ENCODE measurements at places on chromosomes 6 and 20.
A peak's percentile ranks its signal among the peaks of the same experiment; 100 is the strongest.

- no peak for DNase-seq
Observed at GRCh38 chr6:96301023-96301422, 220.6 kb upstream of the UFL1 start.

- DNase-seq = no peak
Observed at GRCh38 chr6:91678679-91679446, 1092.0 kb upstream of the MAP3K7 start.

GRCh38 chr20:15616626-15617025, 956.6 kb downstream of the KIF16B start:
- DNase-seq = no peak

DNA sequence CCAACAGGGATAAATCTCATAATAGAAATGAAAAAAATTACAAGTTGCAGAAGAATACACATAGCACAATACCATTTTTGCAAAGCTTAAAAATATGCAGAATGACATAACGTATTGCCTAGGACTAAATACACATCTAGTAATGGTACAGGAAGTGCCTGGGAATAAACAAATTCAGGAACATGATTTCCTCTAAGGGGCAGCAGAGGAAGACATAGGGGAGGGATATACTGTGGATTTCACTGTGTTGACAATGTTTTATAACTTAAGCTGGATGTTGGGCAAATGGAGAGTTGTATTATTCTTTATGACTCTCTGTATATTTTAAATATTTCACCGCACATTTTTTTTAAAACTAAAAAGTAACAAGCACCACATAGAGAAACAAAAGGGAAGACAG, 5.6 kb upstream of the GLO1 start:
- DNase-seq = no peak

- DNase-seq = no peak
Observed at GRCh38 chr6:123804787-123805540, 1.3 kb downstream of the NKAIN2 start.

DNA sequence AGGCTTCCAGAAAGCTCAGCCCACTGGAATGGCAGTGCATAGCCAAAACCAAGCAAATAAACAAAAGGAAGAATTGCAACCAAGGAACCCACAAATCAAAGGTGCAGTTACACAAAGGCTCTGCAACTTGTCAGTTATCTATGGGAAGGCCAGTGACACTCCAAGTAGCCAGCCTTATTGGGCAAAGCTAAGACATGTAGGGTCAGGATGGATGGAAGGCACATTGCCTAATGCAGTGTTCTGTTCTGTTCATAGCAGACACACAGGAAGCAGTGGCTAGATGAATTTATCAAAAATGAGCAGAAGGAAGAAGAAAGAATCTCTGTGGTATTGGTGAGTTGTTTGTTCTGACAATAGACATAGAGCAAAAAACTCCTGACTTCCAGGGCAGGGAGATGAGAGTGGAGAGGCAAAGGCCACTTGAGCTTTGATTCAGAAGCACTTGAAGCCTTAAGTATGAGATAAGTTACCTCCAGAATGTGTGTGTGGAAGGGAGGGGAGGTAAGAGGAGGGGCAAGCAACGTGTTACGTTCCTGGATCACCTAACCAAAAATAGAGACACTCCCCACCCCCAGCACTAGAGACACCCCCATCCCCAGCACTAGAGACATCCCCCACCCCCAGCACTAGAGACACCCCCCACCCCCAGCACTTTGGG, 57.9 kb upstream of the AKAP12 start:
- no peak for DNase-seq

GRCh38 chr20:61777773-61778494, 287.7 kb downstream of the TAF4 start:
- no peak for DNase-seq

DNA sequence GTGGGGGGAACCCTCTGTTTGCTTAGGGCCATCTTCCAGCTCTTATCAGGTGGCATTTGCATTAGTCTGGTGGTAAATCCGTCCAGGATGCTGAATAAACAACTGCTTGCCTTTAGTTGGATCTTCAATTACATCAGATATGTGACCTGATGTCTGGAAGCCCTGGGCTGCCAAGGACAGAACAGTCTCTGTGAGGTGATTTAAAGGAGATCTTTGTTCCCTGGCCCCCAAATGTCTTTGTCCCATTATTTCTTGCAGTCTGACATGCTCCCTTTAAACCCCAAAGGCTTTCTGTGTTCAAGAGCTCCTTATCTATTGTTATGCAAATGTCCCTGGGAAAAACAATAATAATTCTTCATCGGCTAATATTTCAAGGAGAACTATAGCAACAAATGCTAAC, 84.6 kb upstream of the SPTLC3 start:
- DNase-seq = no peak

DNA sequence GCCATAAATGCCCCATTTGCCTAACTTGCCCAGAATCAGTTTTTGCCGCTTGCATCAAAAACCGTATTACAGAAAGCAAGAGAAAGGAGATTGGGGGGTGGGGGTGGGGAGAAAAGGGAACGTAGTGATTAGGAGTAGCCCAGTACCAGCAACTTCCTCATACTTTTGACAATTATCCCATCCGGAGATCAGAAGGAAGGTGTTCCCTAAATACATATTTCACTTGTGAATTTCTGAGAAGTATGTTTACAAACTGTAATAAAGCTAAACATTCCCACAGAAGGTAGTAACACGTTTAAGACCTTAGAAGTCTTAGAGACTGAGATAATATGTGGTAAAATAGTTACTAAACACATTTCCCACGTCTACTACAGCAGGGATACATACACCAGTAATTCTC, 14.5 kb downstream of the PREP start:
- DNase-seq = no peak

- DNase-seq = peak; percentile 15
Observed at GRCh38 chr6:156107624-156108101, 652.0 kb upstream of the NOX3 start.

GRCh38 chr6:36691612-36692011, 6.0 kb upstream of the RAB44 start:
- DNase-seq = no peak

- no peak for DNase-seq
Observed at GRCh38 chr6:25137480-25137879, 141.7 kb upstream of the CARMIL1 start.

DNA sequence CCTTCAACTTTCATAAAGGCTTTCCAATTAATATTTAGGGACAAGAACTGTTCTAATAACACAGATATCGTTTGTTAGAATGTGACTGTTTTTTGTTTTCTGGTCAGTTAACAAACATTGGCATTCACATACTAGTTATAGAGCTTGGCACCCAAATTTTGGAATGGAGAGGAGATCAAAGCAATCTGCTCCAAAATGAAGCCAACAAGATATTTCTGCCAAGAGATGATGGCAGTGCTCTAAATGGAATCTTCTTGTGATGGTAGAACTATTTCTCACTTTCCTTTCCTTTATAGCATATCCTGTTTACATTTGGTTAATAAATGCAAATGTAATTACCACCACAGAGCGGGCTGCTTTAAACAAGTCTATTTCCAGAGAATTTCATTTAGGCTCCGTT, 208.3 kb upstream of the RIMS1 start:
- DNase-seq = no peak

DNA sequence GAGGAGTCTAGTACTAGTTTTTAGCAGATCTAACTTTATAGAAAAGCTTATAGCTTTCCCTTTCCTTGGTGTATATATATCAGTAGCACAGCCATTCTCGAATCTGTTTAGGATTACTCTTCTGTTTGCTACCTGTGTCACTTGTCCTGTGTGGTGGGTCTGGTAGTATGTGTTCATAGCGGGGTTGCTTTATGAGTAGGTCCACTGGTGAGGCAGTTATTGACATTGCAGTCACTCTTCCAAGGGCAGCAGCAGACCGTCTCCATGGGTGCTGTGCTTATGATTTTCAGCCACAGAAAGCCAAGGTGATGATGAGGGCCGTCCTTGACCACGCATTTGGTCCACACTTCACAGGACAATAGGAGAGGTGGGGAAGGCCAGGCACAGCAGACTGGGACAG, 171.5 kb downstream of the CDKAL1 start:
- no peak for DNase-seq

GRCh38 chr6:4903751-4904370, 100.0 kb downstream of the RPP40 start:
- no peak for DNase-seq

DNA sequence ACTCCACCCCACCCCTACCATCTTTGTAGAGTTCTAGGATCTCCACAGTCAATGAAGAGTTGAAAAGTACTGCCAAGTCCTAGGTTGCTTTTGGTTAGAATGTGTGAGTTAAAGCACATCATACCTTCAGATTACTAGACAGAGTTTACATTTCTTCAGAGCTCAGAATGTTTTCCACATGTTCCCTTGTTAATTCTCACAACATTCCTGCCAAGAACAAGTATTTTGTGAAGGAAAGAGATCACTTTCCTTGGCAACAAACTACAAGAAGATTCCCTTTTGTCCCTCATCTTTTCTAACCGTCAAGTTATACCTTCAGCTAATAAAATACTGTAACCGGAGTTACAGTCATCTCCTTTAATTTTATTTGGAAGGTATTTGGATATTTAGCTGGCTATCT, 266.8 kb downstream of the ZFAND3 start:
- DNase-seq = no peak

DNA sequence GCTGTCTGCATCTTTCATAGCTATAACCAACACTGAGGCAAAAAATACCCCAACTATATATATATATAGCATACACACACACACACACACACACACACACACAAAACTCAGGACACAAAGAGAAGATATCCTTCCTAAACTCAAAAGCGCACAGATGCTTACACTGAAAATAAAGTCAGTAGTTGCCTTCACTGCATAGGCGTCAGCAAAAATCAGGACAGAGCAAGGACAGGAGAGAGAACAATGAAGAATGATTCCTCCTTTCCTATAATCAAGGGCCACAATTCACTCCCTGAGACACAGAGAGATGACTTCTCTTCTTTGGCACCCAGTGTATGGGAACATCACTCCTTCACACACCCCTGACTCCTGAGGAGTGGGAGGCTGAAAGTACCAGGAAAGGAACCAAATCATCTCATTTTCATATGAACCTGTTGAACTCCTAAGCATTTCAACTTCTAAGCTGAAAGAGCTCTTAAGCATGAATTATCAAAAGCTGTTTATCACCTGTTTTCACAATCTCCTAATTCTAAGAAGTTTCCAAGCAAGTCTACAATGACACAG, 141.4 kb downstream of the HIVEP2 start:
- DNase-seq = no peak

GRCh38 chr20:35704514-35705261, 5.5 kb downstream of the ROMO1 start:
- no peak for DNase-seq

GRCh38 chr6:169794317-169795055, 43.1 kb downstream of the ERMARD start:
- no peak for DNase-seq

- DNase-seq = no peak
Observed at GRCh38 chr6:23319582-23319981, 750.2 kb downstream of the HDGFL1 start.

DNA sequence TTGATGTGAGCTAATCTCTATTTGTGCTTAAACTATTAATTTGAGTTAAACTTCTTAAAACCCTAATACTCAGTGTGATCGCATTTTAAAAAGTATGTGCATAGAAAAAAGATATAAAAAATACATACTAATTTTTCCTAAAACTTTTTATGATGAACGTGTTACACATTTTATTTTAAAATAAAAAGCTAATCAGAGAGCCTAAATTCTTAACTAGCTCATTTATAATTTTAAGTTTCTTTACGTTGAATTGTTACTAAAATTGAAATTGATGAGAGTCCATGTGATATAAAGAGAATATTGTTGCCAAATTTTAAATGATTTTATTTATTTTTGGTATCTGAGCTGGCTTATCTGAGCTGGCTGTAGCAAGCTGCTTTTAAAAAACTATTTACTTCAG, 6.6 kb downstream of the MAP3K4 start:
- no peak for DNase-seq

GRCh38 chr6:16483315-16483875, 245.0 kb downstream of the GMPR start:
- no peak for DNase-seq

- no peak for DNase-seq
Observed at GRCh38 chr20:25576783-25577530, 8.4 kb downstream of the NINL start.

GRCh38 chr6:17684134-17684533, 22.6 kb downstream of the NUP153 start:
- DNase-seq = no peak

GRCh38 chr6:209432-210103, 82.7 kb upstream of the DUSP22 start:
- DNase-seq = no peak

DNA sequence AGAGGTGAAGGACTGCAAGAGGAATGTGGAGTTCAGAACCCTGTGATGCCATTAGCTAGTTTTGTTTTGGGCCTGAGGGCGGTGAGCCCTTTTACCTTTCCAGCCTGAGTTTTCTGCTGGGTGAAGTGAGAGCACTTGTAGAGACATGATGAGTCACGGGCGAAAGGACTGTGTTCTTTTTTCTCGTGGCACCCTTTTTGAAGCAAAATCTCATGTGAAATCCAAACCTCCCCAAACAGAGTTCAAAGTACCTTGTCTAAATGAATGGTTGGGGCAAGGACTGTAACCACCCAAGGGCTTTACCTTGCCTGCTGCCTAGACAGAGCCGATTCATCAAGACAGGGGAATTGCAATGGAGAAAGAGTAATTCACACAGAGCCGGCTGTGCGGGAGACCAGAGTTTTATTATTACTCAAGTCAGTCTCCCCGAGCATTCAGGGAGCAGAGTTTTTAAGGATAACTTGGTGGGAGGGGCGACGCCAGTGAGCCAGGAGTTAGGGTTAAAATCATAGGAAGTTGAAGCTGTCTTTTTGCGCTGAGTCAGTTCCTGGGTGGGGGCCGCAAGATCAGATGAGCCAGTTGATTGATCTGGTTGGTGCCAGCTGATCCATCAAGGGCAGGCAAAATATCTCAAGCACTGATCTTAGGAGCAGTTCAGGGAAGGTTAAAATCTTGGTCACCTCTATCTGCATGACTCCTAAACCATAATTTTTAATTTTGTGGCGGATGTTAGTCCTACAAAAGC, 25.8 kb downstream of the SAMD5 start:
- no peak for DNase-seq

DNA sequence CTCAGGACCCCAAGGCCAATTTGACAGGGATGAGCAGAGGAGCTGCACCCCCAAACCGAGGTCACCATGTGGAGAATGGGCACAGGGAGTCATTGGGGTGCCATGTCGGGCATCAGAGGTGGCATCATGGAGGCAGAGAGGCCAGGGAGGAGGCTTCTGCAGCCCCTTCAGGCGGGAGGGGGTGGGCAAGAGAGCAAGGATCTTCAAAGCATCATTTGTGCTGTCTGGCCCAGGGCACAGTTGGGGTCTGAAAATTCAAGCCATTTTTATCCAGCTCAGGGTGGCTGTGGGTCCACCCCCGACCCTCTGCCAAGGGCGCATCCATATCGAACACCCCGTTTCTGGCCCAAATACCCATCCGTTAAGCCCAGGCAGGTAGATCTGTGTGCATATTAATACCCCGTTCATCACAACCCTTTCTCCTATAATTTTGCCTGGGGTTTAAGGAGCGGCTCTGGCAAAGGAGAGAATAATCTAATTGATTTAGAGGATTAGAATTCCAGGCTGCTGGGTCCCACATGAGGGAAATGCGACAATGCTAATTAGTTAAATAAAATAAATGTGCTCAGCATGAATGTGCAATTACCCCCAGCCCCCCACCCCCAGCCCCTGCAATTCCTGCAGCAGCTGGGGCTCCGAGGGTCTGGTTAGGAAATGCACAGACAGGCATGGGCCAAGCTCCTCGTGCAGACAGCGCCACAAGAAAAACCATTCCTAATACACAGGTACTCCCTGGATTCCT, 31.9 kb downstream of the VSTM2L start:
- no peak for DNase-seq

All from left kidney (tissue), 8 donors.